ENCODE measurements at places on chromosomes 6 and 20. TPM values are rescaled to one million over a fixed set of nuclear protein-coding genes. Genes with fewer than 3 reads are reported as not detected.

The LPA gene
- not detected for total RNA-seq

The MRPS26 gene
- total RNA-seq: 48.8 TPM

The ZKSCAN4 gene
- 5.7 TPM for total RNA-seq

The RSPH4A gene
- total RNA-seq: 0.18 TPM

The GPSM3 gene
- total RNA-seq: 4.2 TPM

The COL10A1 gene
- not detected for total RNA-seq

The SLA2 gene
- not detected for total RNA-seq

The C6orf163 gene
- total RNA-seq: 2.1 TPM

The SAMD3 gene
- total RNA-seq: not detected

The MEP1A gene
- not detected for total RNA-seq

The MDC1 gene
- total RNA-seq: 6.3 TPM

The GPX5 gene
- not detected for total RNA-seq

The POPDC3 gene
- 0.19 TPM for total RNA-seq

The ZSCAN23 gene
- total RNA-seq: 1.9 TPM

The PI16 gene
- total RNA-seq: 3.5 TPM

The FNDC11 gene
- 0.94 TPM for total RNA-seq

The HLA-G gene
- total RNA-seq: not detected

The C4B gene
- 1.8 TPM for total RNA-seq

The C6orf52 gene
- not detected for total RNA-seq

The C4A gene
- total RNA-seq: 0.99 TPM

The MAPK13 gene
- total RNA-seq: 4.1 TPM

The C6orf141 gene
- total RNA-seq: 11.3 TPM

The TDP2 gene
- total RNA-seq: 24.7 TPM

The AVP gene
- total RNA-seq: not detected

The SLC26A8 gene
- not detected for total RNA-seq

The LIN28B gene
- not detected for total RNA-seq

The MYLK2 gene
- 0.36 TPM for total RNA-seq

The RIPOR2 gene
- total RNA-seq: 0.28 TPM

The HDGFL1 gene
- total RNA-seq: not detected

The SLC22A7 gene
- total RNA-seq: not detected

The NKX2-2 gene
- total RNA-seq: not detected

The ZNF831 gene
- total RNA-seq: not detected

The WFDC10B gene
- not detected for total RNA-seq

The CLPSL2 gene
- total RNA-seq: not detected

The SLC2A4RG gene
- total RNA-seq: 12.4 TPM

The HSPA1A gene
- total RNA-seq: 103 TPM

The KIF25 gene
- total RNA-seq: not detected

The RSPO3 gene
- 0.90 TPM for total RNA-seq

The CDSN gene
- under 0.01 TPM for total RNA-seq

The SUMO4 gene
- total RNA-seq: 1.1 TPM
